Skin of body (tissue), 3 donors: ENCODE measurements at places on chromosomes 6 and 20.

DNA sequence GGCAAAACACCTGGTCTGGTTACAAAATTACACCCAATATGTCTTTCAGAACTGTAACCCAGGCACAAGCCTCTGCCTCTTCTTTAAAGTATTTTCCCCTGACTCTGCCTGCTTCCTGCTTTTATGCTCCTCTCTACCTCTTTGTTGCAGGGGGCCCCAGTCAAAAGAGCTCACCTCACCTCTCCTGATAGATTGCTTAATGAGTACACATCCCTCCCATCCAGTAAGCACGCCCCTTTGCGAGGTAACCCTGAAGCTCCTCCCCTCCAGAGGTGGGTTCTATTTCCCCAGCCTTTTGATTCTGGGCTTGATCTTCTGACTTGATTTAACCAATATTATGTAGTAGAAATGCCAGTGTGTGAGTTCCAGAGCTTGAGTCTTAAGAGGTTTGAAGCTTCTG lies 56.6 kb upstream of the EYA2 start:
- no peak for DNase-seq

GRCh38 chr6:97288188-97288587 lies 5.2 kb upstream of the MMS22L start:
- DNase-seq = no peak

DNA sequence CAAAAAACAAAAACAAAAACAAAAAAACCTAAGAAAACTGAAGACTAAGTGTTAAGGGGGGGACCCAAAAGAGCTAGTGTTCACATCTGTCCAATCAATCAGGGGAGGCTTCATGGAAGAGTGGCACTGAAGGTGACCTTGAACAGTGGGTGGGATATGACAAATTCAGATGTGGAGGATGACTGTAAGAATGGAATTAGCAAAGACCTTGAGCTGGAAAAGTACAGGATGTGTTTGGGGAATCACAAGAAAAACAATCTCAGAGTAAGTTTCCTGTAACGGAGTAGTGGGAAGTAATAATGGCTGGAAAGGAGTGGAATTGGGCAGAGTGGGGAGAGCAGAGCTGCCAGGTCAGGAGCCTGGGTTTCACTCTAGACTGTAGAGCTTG lies 2.9 kb upstream of the IER3 start:
- no peak for DNase-seq

GRCh38 chr6:112579601-112580000 lies 232.5 kb downstream of the RFPL4B start:
- peak; percentile 43 for DNase-seq

- DNase-seq = no peak
Observed at GRCh38 chr6:166851911-166852310, 104.4 kb downstream of the RNASET2 start.

DNA sequence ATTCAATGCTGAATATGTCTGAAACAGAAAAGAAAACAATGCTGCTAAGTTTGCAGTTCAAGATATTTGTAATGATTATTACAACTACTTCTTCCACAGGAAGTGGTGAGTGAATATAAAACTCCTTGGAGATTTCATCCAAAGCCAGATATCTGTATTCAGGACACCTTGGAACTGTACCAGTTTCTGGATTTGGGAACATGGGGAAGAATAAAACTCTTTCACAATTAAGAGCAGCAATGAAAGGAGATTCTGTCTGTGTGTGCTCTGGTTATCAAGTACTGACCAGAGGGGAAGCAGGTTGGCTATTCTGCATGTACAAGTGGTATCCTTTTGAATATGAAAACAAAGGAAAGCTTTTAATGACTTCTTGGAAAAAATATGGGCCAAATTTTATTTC lies 21.1 kb downstream of the ELOVL2 start:
- DNase-seq = peak; percentile 3

DNA sequence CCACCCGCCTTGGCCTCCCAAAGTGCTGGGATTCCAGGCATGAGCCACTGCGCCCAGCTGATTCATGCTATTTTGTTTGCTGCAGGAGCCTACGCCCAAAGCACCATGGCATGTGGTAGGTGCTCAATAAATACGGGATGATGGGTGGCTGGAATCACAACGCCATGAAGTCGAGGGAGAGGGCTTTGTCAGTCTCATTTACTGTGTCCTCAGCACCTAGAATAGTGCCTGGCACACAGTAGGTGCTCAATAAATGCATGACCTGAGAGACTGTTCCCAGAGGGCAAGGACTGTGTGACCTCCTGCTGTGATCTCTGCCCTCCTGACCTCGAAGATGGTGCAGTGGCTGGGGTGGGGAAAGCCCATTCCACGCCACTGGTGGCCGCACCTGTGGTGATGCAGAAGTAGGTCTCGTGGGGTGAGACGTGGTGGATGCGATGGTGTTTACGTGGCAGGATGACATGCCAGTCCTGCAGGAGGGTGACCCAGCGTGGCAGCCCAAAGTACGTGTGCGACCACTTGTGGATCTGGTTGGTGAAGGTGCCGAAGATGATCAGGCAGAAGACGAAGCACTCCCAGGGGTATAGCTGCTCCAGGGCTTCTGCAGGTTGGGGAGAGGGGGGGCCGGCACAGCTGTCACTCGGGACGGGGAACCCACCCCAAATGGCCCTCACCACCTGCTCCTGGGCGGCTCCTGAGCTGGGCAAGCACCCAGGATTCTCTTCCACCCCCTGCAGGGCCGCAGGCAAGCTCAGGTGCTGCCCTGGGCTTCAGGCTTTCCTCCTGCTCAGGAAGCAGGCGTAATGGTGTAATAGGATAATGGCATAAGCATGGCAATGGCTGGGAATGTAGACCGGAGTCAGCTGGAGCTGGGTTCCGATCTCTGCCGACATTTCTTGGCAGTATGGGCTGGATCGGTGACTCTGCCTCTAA lies 14.9 kb upstream of the UBE2V1 start:
- DNase-seq = no peak

GRCh38 chr20:23032056-23032749 lies 2.9 kb upstream of the SSTR4 start:
- no peak for DNase-seq

DNA sequence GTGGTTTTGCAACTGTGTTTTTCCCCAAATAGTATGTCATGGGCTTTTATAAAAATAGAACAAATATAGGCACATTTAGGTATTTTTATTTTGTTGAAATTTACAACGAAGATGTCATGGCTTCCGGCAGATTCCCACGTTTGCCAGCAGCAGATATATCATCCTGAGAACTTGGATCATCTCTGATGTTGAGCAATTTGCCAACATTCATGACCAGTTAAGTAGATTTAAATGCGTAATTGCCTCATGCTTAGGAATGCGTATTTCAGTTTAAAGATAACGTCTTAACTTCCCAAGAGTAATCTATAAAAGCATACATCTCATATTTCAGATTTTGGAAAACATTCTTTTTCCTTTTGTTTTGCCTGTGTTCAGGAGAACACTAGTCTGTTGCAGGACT lies 457.8 kb downstream of the QKI start:
- peak; percentile 88 for DNase-seq

- no peak for DNase-seq
Observed at GRCh38 chr6:38432479-38432878, 207.2 kb downstream of the BTBD9 start.

GRCh38 chr20:56393653-56394052 lies 1.2 kb downstream of the CSTF1 start:
- no peak for DNase-seq

DNA sequence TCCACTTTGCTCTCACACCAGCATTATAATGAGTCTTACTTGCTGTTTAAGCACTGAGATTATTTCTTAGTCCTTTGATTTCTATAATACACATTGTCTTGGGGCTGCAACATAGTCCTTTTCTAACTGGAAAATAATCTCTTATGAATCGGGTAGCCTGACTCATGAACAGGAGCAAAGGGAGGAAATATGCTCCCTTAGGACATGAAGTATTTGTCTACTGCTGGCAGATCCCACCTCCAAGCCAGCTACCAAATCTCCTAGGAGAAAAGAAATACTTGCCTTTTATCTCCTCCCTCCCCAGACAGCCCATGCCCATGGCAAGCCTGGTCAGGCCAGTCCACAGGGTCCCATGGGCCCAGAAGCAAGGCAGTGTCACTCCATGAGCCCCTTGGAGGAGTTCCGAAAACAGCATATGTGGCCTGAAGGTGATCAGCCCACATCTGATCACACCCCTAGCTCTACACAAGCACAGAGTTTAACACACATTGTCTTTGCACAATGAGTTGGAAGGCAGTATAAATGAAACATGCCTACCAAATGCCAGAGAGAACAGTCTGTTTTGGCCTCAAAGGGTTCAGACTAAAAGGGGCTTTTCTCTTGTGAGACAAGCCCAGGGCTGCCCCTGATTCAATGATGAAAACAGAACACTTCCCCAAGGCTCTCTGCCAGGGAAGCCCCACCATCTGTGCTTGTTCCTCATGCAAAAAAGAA lies 37.1 kb upstream of the SLC4A11 start:
- no peak for DNase-seq

- DNase-seq = no peak
Observed at GRCh38 chr6:152364866-152365265, 272.3 kb downstream of the SYNE1 start.

- no peak for DNase-seq
Observed at GRCh38 chr20:62297449-62298227, 5.2 kb upstream of the ADRM1 start.

DNA sequence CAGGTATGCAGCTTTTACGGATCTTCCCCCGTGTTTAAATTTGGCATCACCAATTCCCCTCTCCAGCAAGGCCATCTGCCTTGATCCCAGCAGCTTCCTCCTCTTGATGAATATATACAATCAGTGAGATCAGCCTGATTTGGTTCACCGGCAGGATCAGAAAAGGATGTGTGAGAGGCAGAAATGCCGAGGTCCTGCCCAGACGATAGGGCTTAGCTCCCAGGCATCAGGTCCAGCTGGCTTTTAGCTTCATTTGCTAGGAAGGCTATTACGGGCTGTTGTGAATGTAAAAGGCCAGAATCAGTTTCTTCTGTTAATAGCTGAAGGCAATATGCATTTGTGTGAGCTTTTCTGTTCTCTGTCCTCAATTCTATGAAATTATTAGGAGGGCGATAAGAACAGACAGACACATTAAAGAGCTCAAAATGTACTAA lies 372.8 kb downstream of the BTBD9 start:
- DNase-seq = no peak

GRCh38 chr6:63391203-63391970 lies 71.6 kb upstream of the LGSN start:
- no peak for DNase-seq
